ENCODE measurements at places on chromosomes 16 and 17.

- no peak for DNase-seq
Observed at GRCh38 chr16:77610496-77610895, 111.8 kb upstream of the NUDT7 start.

GRCh38 chr17:5941258-5941657 is 128.9 kb upstream of the WSCD1 start:
- no peak for DNase-seq

DNA sequence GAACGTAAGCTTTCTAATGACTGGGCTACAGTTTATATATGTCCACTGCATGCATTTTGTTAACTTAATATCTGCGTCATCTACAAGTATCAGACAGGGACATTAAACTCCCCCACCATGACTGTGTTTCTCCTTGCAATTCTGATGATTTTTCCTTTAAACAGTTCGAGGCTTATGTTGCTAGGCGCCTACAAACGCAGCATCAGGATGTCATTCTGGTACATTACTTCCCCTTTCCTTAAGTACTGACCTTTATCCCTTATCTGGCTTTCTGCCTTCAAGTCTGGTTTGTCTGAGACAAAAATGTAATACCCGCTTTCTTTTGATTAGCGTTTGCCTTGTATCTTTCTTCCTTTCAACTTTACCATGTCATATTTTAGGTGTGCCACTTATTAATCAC is 362.4 kb downstream of the SLC39A11 start:
- no peak for DNase-seq

DNA sequence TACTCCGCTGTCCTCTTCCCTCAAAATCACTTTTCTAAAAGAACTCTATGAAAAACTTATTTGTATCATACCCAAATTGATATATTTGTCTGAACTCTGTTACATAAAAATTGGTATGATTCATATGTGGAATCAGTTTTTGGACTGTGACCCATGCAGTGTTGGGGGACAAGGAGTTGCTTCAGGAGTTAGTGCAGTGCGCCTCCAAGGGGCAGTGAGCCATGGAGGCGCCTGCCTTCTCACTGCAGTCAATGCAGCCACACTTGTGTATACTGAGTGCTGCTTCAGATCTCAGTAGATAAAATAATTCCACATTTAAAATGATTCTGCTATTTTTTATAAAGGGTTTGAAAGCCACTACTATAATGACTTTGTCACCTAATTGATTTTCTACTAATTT is 32.5 kb downstream of the DGKE start:
- DNase-seq, result no peak

All from GM18507 (cell line).